ENCODE measurements at places on chromosomes 2 and 18. TPM values are rescaled to one million over a fixed set of nuclear protein-coding genes. Genes with fewer than 3 reads are reported as not detected.

The SLC4A5 gene
- total RNA-seq: 2.5 TPM

The CABYR gene
- total RNA-seq: 0.48 TPM

- peaks cover 17% of the 10 kb centered on the region for H3K27me3 ChIP-seq
- no peak for DNase-seq
- no peaks in the 10 kb centered on the region for H3K36me3 ChIP-seq
- H3K4me3 ChIP-seq: no peak overlapping the region
These were observed 24.6 kb upstream of the FZD7 start for GRCh38 chr2:202009019-202009481.

The TRIM43 gene
- total RNA-seq: 0.73 TPM

The AMMECR1L gene
- 15.0 TPM for total RNA-seq

The PROM2 gene
- total RNA-seq: 0.15 TPM

The PRSS56 gene
- not detected for total RNA-seq

- DNase-seq: no peak
- no peaks in the 10 kb centered on the region for H3K4me1 ChIP-seq
- no peak overlapping the region for H3K27ac ChIP-seq
- H3K4me3 ChIP-seq: no peak overlapping the region
- H3K27me3 ChIP-seq: no peaks in the 10 kb centered on the region
These were observed 212.9 kb downstream of the CYP26B1 start for GRCh38 chr2:71934595-71935261.

DNA sequence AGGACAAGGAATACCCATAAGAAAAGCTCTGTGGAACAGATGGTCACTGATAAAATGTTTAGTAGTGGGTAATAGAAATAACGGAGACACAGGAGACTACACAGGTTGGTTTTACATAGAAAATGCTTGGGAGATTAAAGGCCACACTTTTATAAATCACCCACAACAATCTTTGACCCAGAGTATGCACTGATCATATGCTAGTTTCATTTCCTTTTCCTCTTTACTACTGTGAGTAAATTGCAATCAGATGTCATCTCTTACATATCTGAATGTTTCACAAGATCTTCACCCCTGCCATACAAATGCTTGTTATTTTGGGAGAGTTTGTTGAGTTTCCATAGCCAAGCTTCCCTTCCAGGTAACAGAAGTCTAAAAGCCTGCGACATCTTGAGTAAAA, 978.4 kb upstream of the KLHL29 start:
- no peaks in the 10 kb centered on the region for H3K4me1 ChIP-seq
- no peak overlapping the region for H3K27ac ChIP-seq
- no peak for DNase-seq
- H3K4me3 ChIP-seq: no peak overlapping the region

DNA sequence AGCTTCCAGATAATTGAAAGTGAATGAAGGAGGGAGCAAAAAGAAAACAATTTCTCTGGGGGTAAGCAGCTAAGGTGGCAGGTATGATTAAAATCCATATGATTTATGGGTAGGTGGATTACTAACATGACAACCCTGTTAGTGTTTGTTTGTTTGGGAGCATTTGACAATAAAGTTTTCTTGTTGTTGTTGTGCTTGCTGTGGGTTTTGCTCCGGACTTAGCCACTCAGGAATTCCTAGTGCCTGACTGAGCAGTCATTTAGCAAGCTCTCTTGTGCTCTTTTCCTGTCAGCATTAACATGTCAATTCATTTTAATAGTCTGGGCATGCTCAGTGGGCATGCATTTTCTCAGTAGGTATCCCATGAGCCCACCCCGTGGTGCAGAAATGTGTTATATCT, 674.8 kb upstream of the ZEB2 start:
- no peaks in the 10 kb centered on the region for H3K4me1 ChIP-seq
- H3K4me3 ChIP-seq: no peak overlapping the region
- DNase-seq: no peak
- H3K27ac ChIP-seq: no peak overlapping the region
- H3K27me3 ChIP-seq: no peaks in the 10 kb centered on the region

The ELOA2 gene
- not detected for total RNA-seq

DNA sequence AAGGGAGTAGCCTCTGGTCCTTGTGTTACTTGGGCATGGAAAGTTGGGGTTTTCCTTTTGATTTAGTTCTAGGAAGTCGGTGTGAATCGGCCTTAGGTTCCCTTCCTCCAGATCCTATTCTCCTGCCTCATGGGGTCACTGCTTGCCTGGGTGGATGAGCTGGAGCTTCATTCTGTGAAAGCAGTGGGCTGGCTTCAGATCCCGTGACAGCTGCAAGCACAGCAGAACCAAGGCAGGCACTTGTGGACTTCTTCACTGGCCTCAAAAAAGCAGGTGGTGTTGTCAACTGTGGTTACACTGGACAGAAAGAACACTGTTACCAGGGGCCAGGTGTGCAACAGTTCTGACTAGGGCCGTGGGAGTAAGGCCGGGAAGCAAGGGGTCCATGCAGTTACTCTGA, 243.4 kb downstream of the LDLRAD4 start:
- H3K27ac ChIP-seq: no peak overlapping the region
- H3K27me3 ChIP-seq: no peaks in the 10 kb centered on the region
- H3K36me3 ChIP-seq: peaks cover 19% of the 10 kb centered on the region
- H3K4me3 ChIP-seq: no peak overlapping the region
- peaks cover 55% of the 10 kb centered on the region for H3K4me1 ChIP-seq
- no peak for DNase-seq

GRCh38 chr18:38695559-38696280, 1130.1 kb upstream of the CELF4 start:
- DNase-seq: no peak
- H3K4me3 ChIP-seq: no peak overlapping the region
- no peaks in the 10 kb centered on the region for H3K27me3 ChIP-seq
- no peaks in the 10 kb centered on the region for H3K36me3 ChIP-seq
- H3K4me1 ChIP-seq: no peaks in the 10 kb centered on the region
- H3K27ac ChIP-seq: no peak overlapping the region

The RAB27B gene
- total RNA-seq: 5.2 TPM

The TCF4 gene
- 0.28 TPM for total RNA-seq

The TYMS gene
- 288 TPM for total RNA-seq

- no peak overlapping the region for H3K27ac ChIP-seq
- H3K4me1 ChIP-seq: peaks cover 51% of the 10 kb centered on the region
- no peaks in the 10 kb centered on the region for H3K36me3 ChIP-seq
- no peak overlapping the region for H3K4me3 ChIP-seq
These were observed 133.2 kb upstream of the ID2 start for GRCh38 chr2:8548619-8549150.

DNA sequence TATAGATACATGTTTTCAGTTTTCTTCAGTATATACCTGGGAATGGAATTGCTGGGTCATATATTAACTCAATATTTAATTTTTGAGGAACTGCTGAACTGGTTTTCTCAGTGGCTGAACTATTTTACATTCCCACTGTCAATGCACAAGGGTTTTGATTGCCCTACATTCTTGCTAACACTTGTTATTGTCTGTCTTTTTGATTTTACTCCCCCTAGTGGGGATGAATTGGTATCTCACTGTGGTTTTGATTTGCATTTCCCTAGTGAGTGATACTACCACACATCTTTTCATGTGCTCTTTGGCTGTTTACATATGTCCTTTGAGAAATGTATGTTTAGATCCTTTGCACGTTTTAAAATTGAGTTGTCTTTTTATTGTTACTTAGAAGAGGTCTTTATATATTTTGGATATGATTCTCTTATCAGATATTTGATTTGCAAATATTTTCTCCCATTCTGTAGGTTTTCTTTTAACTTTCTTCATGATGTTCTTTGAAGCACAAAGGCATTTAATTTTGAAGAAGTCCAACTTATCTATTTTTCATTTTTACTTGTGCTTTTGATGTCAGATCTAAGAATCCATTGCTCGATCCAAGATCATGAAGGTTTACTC, 36.2 kb downstream of the ASB1 start:
- no peaks in the 10 kb centered on the region for H3K36me3 ChIP-seq
- peaks cover 5% of the 10 kb centered on the region for H3K4me1 ChIP-seq
- no peak overlapping the region for H3K4me3 ChIP-seq
- no peak overlapping the region for H3K27ac ChIP-seq

DNA sequence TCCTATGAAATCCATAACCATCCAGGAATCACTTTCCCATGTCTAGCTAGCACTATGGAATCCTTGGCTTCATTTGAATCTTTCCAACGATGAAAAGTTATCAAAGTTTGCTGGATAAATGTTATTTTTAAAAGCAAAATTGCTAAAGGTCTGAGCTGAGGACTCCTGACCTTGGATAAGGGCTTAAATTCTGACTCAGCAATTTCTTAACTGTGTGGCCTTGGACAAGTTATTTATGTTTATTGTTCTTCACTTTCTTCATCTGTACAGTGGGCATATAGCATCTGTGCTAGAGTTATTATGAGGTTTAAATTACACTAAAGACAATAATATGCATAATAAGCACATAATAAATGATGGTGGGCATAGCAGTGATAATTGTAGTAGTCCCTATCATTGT, 227.5 kb downstream of the KCNS3 start:
- no peaks in the 10 kb centered on the region for H3K4me1 ChIP-seq
- no peak overlapping the region for H3K27ac ChIP-seq
- H3K36me3 ChIP-seq: no peaks in the 10 kb centered on the region
- H3K4me3 ChIP-seq: no peak overlapping the region
- H3K27me3 ChIP-seq: no peaks in the 10 kb centered on the region

GRCh38 chr2:63880625-63881024, 38.9 kb downstream of the UGP2 start:
- DNase-seq: no peak
- peaks cover 20% of the 10 kb centered on the region for H3K4me1 ChIP-seq
- H3K36me3 ChIP-seq: peaks cover 73% of the 10 kb centered on the region
- no peaks in the 10 kb centered on the region for H3K27me3 ChIP-seq

The SLC30A3 gene
- total RNA-seq: 0.45 TPM

- H3K36me3 ChIP-seq: no peaks in the 10 kb centered on the region
- H3K4me1 ChIP-seq: no peaks in the 10 kb centered on the region
These were observed 427.5 kb downstream of the LRATD1 start for GRCh38 chr2:15059870-15060512.

All from activated CD4-positive, alpha-beta memory T cell treated with anti-CD3 and anti-CD28 coated beads, Interleukin-2, amount 10 ng/mL, durations not matched to agents 7 days and 5 days (primary cell).